ENCODE measurements at places on chromosomes 3 and 15. TPM values are rescaled to one million over a fixed set of nuclear protein-coding genes. Genes with fewer than 3 reads are reported as not detected.

ZMYND10 gene
- 3.6 TPM for total RNA-seq

ABI3BP gene
- not detected for total RNA-seq

TP63 gene
- total RNA-seq: 0.17 TPM

CCRL2 gene
- 5.8 TPM for total RNA-seq

GOLGA8O gene
- 5.0 TPM for total RNA-seq

PAQR9 gene
- not detected for total RNA-seq

- H3K4me3 ChIP-seq: no peak overlapping the region
- peaks cover 20% of the 10 kb centered on the region for H3K27me3 ChIP-seq
- no peak for DNase-seq
- no peaks in the 10 kb centered on the region for H3K4me1 ChIP-seq
Measured at GRCh38 chr15:31070867-31071266, 30.7 kb downstream of the TRPM1 start.

DNA sequence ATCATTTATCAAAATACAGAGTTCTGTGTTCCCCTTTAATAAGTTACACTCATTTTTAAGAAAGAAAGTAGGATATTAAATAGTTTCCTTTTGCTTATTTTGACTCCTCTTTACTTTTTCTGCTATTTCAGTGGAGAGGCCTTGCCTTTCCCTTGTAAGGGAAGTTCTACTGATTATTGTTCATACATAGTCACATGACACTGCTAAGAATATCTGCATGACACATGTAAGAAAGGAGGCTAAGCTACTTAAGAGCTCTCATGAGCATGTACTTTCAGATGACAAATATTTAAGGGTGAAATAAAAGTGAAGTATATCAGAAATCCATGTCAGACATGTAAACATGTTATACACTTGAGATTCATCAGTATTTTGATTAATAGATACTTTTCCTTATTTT, 39.0 kb downstream of the MYRIP start:
- H3K36me3 ChIP-seq: no peaks in the 10 kb centered on the region
- no peak overlapping the region for H3K27ac ChIP-seq
- H3K27me3 ChIP-seq: peaks cover 8% of the 10 kb centered on the region
- no peak overlapping the region for H3K4me3 ChIP-seq

GRCh38 chr3:64457811-64458210, 230.0 kb downstream of the ADAMTS9 start:
- no peak overlapping the region for H3K4me3 ChIP-seq
- no peak for DNase-seq
- no peaks in the 10 kb centered on the region for H3K36me3 ChIP-seq
- no peak overlapping the region for H3K27ac ChIP-seq
- peaks cover 6% of the 10 kb centered on the region for H3K27me3 ChIP-seq
- H3K4me1 ChIP-seq: peaks cover 7% of the 10 kb centered on the region

- H3K36me3 ChIP-seq: peaks cover 26% of the 10 kb centered on the region
- no peak overlapping the region for H3K4me3 ChIP-seq
- H3K27ac ChIP-seq: no peak overlapping the region
- no peak for DNase-seq
Measured at GRCh38 chr3:14152233-14152962, 26.0 kb downstream of the XPC start.

DNA sequence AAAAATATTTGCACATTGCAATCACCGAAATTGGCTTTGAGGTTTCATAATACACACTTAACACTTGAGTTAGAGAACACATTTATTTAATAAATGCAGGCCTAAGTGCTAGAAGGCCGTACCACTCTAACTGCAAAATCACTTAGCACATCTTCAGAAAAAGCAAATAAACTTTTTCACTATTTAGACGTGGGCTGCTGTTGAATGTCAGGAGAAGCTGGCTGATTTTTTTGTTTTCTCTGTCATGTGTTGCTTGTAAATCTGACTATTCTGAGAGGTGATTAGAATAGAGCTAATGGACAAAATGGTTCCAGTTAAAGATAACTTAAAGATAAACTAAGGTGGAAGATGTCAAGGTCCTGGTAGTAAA, 265.1 kb downstream of the FOXP1 start:
- no peak for DNase-seq
- H3K27ac ChIP-seq: no peak overlapping the region
- H3K27me3 ChIP-seq: no peaks in the 10 kb centered on the region
- H3K36me3 ChIP-seq: peaks cover 4% of the 10 kb centered on the region
- no peak overlapping the region for H3K4me3 ChIP-seq

DNA sequence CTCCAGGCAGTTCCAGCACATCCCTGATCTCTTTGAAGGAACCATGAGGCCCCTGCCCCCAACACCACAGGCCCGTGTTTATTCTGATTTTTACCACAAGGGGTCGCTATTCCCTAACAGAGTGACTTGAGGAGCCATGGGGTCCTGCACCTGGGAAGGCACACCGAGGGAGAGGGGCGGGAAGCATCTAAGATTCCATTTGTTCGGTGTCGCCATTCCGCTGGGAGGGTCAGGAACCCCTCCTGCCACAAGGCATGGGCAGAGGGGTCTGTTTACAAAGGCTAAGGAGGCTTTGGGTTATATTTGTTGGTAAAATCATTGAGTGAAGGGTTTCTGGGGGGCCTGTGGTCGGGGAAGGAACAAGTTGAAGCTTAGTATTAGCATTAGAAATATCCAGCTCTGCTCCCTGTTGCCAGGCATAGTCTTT, 77.1 kb downstream of the WDR76 start:
- peaks cover 2% of the 10 kb centered on the region for H3K4me1 ChIP-seq
- H3K36me3 ChIP-seq: no peaks in the 10 kb centered on the region
- H3K27ac ChIP-seq: no peak overlapping the region

DNA sequence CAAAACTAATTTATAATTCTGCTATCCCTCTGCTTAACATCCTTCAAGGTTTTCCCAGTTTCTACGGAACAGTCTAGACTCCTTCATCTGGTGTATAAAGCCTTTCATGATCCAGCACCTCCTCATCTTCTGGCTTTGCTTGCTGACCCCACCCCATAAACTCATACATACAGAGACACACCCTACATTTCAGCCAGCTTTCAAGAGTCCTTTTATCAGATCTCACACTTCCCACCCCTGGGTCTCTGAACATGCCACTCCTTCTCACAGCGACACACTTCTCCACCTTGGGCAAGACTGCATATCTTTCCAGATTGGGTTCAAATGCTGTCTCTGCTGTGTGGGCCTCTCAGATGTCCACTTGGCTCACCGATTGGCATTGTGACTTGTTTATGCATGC, 166.8 kb upstream of the LPP start:
- H3K4me1 ChIP-seq: peaks cover 48% of the 10 kb centered on the region
- peaks cover 21% of the 10 kb centered on the region for H3K36me3 ChIP-seq
- H3K27me3 ChIP-seq: no peaks in the 10 kb centered on the region
- H3K27ac ChIP-seq: peak overlapping the region; percentile 64
- DNase-seq: no peak

Data from activated CD4-positive, alpha-beta T cell treated with anti-CD3 and anti-CD28 coated beads, Interleukin-2, amount 10 ng/mL, durations not matched to agents 7 days and 5 days (primary cell).